KBM-7 (cell line): ENCODE measurements at places on chromosomes 1 and 21.

DNA sequence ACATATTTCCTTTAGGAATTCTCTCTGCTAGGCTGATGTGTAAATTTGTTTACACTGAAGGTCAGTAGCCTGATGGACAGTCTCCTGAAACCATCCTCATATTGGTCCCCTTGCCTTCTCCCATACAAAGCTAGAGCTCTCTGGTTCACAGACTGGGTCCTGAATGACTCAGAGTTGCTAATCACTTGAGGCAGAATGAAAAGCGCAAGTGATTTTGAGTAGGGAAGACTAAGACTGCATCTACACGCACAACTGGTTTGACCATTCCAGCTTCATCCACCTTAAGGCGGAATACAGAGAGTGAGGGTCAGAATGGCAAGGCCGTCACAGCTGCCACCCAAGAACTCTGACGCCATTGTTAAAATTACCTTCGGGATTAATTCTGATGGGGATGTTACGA is 70.2 kb upstream of the KIF26B start:
- no peak for DNase-seq

DNA sequence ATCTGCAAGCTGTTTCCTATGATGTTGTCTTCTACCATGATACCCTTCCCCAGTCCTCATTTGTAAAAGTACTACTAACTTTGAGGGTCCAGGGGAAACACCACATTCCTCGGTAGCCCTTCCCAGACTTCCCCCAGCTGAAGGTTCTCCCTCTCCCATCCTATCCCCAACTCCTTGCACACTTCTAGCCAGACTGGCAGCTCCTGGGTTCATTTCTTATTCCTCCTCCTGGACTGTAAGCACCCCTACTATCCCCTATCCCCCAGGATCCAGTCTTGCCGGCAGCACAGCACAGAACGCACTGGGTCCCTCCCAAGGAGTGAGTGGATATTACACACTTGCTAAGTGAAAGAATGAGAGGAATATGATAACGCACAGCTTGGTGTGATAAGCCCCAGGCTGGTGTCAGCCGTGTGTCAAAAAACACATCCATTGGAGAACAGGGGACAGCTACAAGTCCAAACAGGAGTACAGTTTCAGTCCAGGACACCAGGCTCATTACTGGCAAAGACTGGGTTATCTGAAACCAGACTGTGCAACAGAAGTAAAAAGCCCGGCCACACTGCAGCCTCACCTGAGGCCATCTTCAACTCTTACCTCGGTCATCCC is 100.2 kb downstream of the SSBP3 start:
- DNase-seq, result no peak

DNA sequence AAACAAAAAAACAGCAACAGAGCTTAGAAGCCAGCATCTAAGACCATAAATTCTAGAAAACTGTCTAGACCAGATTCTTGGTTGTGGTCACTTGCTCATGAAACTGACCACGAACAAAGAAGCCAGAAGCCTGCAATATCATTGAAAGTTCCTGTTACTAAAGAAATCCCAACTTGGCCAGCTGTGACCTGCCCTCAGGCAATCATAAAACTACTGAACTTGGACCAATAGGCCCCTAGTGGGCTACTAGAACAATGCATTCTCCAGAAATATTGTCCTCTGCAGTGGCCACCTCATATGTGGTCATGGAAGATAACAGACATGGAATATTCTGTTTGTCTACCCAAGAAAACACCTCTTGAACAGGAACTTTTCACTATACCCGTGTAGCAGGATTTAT is 87.7 kb downstream of the SPATA17 start:
- no peak for DNase-seq

GRCh38 chr1:109298666-109299557 is 7.9 kb downstream of the MYBPHL start:
- DNase-seq, result no peak

DNA sequence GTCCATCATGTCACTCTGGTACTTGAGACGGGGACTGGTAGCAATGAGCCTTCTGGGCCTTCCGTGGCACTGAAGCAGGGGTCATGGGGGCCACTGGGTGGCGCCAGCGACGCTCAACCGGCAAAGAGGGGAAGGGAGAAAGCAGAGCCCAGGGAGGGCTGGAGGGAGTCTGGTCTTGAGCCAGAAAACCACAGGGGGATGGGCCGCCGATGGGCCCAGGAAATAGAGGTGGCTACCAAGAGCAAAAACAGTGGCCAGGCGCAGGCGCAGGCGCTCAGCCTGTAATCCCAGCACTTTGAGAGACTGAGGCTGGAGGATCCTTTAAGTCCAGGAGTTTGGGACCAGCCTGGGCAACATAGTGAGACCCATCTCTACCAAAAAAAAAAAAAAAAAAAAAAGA is 21.8 kb downstream of the EXOC8 start:
- DNase-seq, result peak; percentile 76

DNA sequence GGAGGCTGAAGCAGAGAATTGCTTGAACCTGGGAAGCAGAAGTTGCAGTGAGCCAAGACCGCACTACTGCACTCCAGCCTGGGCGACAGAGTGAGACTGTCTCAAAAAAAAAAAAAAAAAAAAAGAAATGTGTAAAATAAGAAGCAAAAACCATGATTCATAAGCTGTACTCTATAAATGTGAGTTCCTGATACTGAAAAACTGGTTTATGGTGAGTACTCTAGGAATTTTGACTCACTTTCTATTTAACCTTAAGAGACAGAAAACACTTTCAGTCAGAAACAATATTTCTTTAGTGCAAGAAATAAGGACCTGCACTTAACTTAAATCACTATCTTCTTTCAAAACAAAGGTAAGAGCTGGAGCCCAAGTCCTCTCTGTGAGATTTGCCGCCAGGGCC is 19.9 kb upstream of the POU2F1 start:
- no peak for DNase-seq

- DNase-seq, result peak; percentile 60
These were observed 3.9 kb upstream of the COL16A1 start for GRCh38 chr1:31707711-31708110.

- DNase-seq, result no peak
These were observed 317.6 kb upstream of the PLD5 start for GRCh38 chr1:242842094-242842493.

DNA sequence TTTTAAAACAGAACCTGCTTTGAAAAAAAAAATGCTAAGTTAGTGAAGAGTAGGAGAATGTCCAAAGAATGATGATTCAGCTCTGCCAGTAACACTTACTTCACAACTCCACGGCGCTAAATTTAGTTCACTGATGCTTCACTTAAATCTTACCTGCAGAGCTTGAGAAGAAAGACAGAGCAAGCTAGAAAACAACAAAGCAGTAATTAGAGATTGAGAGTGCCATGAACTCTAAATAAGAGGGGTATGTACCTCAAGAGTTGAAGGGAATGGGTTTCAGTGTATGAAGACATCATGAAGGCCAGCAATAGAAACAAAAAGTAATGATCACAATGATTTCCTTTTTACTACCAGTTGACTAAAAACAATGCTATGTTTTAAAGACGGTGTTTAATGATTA is 32.8 kb downstream of the EPRS1 start:
- DNase-seq, result no peak

DNA sequence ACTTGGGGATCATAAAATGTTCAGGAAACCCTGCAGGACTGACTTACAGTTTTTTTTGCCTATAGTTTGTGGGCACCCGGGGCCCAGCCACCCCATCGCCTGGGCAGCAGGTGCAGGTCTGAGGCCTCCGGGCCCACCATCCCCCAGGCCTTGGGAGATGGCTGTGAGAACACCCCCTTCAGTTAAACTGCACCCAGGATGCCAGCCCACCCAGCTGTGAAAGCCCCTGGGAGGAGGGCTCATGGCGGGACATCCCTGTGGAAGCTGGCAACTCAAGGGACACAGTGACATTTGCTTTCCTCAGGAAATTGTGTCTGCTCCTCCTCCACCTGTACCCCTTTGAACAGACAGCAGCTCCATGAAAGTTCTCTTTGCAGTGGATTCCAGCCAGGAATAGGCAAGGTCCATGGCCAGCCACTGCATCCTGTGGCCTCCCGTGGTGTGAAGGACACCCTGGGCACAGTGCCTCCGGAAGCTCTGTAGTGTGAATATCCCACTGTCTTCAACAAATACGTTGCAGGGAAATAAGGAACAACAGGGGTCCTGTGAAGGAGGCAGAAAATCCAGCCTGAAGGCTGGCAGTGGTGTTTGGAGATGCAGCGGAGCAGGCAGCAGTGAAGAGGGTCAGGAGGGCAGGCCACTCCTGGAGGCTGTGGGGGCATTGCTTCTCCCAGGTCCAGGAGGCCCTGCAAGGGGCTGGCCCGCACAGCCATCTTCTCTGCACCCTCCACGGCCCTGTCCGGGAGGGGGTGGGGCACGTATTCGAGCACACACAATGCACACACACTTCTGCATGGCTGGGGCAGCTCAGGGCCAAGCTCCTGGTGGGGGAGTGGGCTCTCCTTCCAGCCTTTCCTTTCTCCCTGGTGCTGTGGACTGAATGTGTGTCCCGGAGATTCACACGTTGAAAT is 2.1 kb upstream of the OBSCN start:
- DNase-seq, result no peak

- DNase-seq, result no peak
These were observed 194.5 kb upstream of the PLD5 start for GRCh38 chr1:242718967-242719366.
